ENCODE measurements at places on chromosomes 11 and 22. TPM values are rescaled to one million over a fixed set of nuclear protein-coding genes. Genes with fewer than 3 reads are reported as not detected.

The CLDN5 gene
- total RNA-seq = 84.8 TPM

The FOLR2 gene
- 5.7 TPM for total RNA-seq

The SLCO2B1 gene
- 5.7 TPM for total RNA-seq

The APOC3 gene
- not detected for total RNA-seq

The RFPL1 gene
- total RNA-seq = under 0.01 TPM

- DNase-seq = no peak
Observed at GRCh38 chr11:68335683-68336082, 23.3 kb downstream of the LRP5 start.

DNA sequence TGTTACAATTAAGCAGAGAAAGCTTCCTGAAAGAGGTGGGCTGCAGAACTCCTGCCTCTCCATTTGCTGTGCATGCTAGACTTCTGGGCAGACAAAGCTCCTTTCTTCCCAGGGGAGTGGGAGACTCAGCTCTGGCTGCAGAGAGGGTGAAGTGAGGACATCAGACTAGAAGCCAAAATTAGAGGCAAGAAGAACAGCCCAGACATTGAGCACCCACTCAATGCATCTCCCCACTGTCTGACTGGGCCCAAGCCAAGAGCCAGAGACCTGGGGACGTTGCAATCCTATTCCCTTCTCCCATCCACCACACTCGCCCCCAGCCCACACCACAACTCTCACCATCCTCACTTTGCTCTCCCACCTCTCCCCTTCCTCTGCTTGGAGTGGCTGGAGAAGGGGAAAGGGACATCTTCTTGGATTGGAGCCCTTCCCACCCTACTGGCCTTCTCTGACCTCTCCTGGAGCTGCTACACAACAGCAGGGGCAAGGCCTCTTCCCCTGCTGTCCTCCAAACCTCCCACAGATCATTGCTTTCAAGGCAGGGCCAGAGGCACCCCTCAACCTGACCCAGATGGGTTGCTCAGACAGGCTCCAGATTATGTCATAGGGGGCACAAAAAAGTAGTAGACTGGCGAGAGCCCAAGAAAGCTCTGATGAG is 477.7 kb upstream of the CADM1 start:
- DNase-seq = no peak

DNA sequence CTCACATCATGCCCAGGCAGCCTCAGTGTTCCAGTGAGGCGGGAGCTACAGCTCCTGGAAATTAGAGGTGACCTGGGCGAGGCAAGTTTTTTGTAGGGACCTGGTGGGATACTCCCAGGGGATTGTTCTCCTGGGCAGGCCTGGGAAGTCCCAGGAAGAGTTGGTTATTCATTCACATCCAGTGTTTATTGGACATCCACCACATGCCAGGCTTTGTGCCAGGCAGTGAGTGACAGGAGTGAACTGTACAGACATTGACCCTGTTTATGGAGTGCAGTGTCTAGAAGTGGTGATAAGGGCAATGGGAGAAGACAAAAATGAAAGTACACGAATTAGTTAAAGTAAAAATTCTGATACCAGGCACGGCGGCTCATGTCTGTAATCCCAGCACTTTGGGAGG is 29.4 kb downstream of the YWHAH start:
- DNase-seq = no peak

DNA sequence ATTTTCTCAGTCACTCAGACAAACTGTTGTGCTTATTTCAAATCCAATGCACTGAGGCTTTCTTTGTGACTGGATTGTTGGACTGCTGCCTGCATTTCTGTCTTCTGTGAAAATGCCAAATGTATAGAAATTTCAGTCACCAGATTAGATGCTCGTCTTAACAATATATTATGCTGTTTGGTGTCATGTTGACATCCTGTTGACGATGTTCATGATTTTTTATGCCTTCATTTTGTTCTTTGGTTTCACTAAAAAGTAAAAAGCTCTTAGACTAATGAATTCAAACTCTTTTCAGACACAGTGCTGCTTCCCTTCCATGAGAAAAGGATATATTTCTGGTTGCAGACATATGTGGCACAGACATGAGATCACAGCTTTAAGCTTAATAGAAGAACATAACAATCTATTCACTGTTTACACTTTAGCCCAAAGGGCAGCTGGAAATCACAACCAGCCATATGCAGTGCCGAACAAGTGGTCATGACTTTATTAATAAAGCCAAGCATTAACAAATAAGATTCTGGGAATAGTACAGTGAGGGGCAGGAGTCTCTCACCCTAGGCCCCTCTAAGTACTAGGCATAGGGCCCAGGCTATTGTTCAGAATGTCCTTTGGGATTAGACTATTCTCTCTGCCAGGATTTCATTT is 9.4 kb upstream of the SOX6 start:
- no peak for DNase-seq

- DNase-seq = no peak
Observed at GRCh38 chr11:10695833-10696232, 2.3 kb upstream of the IRAG1 start.

- DNase-seq = no peak
Observed at GRCh38 chr11:10742460-10743208, 8.4 kb upstream of the CTR9 start.

DNA sequence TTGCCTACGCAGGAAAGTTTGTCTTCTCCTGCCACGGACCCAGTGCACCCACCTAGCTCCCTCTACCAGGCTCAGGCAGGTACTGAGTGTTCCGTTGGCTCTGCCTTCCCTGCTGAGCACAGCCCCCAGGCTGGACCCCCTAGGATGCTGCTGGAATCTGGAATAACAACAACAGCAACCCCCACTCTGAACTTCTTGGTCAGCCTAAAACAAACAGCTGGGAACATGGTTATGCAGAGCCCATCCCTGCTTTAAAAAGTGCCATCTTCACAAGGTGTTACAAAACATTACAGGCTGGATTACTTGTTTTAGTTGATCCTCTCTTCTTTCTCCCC is 1.8 kb downstream of the OPCML start:
- DNase-seq = no peak
